ENCODE measurements at places on chromosomes 7 and 10.

GRCh38 chr7:112160130-112160770 is 45.9 kb downstream of the DOCK4 start:
- DNase-seq, result no peak

DNA sequence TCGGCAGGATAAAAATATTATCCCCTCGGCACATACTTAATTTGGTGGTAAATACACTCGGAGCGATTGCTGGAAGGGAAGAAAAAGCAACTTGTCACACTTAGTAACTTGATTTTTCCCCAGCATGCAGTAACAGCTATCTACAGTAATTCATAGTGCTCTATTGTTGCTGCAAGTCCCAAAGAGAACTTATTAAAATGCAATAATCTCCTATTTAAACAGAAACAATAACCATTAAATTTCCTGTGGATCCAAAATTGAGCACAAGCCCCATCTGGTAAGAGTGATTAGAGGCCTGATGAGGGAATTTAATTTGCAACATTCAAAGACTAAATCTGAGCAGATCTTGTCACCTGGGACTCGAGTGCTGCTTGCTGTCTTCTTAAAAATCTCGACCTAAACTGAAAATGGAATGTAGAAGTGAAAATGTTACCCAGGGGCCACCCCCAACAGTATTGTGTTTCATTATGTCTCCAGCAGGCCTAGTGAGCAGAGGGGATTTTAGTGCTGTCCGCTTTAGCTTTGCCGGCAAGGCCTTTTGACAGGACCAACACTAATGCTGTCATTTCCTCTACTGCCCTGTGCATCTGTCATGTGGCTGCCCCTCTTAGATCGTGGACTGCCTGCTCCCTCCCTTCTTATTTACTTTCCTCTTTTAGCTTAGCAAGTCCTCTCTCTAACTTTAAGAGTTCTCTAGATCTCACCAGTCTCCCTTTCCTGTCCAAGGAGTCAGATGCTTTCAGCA is 639.7 kb downstream of the AUTS2 start:
- DNase-seq, result no peak

GRCh38 chr10:129424978-129425377 is 42.1 kb upstream of the MGMT start:
- no peak for DNase-seq

GRCh38 chr7:27994639-27995038 is 186.0 kb downstream of the JAZF1 start:
- no peak for DNase-seq

DNA sequence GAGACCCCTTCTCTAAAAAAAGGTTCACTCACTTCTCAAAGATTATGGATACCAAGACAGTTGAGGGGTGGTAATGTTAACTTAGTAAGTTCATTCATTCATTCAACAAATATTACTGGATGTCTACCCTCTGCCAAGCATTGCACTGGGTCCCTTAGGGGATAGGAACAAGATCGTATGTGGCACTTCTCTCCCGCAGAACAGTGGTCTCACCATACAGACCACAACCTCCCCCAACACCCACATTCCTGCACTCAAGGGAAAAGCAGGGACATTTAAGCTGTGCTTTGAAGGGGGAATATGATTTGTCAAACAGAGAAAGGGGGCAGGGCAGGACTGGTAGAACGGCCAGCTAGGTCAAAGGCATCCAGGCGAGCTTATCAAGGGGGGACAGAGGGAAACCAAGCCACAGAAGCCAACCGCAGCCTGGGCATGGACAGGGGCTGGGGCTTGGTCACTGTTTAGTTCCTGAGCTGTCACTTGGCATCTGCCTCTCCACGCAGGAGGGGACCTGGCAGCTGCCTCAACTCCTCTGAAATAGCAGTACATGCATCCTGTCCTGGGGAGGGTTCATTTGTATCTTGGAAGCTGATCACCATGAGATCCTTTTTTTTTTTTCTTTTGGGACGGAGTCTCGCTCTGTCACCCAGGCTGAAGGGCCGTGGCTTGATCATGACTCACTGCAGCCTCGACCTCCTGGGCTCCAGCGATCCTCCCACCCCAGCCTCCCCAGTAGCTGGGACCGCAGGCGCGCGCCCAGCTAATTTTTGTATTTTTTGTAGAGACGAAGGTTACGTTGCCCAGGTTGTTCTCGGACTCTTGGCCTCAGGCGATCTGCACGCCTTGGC is 949 bp upstream of the CLIP2 start:
- no peak for DNase-seq

DNA sequence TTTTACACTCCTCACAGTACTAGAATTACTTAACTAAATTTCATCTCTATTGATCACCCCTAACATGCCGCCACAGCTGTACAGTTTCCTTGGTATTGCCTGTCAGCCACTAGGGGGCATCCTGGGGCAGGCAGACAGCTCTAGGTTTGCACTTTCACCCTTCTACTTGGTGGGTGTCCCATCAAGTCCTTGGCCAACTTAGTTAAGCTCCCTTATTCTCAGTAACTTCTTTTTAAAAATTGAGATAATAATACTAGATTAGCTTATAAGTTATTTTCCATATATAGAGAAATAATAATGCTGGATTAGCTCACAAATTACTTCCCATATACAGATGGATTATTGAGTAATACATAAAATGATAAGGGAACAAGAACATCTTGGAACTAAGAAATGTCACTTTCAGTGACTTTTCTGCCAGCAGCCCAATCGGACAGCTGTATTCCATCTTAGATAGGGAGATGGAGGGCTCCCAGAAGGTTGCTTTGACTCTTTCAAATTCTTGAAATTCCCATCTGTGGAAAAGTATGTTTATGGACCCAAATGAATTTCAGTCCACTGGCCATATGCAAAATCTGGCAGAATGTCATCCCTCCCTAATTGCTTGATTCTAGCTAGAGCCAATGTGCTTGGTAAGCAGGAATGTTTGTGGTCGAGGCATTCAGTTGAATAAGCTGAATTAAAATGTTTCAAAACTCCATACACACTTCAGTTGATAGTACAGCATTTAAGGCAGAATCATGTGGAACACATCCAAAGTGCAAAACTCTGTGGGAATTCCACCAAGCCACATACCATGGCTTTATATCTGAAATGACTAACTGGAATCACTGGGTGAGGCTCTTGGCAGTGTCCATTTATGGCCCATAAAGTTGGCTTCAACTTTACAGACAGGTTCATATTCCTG is 309.7 kb downstream of the CSTF2T start:
- peak; percentile 15 for DNase-seq

- DNase-seq, result no peak
These were observed 287.2 kb downstream of the HGF start for GRCh38 chr7:81482600-81483186.

DNA sequence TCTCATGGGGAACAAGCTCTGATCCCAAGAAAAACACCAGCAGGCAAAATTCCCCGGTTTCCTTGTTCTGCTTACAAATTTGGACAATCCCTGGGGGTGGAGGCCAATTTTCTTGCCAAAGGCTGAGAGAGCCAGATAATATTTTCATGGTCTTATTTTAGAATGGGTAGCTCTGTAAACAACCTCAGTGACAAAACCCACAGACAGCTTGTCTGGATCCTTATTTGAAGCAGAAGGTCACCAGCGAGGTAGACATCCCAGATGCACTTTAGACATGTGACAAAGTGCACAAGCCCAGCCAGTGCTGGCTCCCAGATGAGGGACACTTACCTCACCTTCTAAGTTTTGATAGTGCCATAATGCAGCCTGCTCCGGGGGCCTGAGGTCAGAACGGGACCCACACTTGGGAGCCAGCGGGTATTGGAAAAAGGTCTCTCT is 102.6 kb upstream of the DDC start:
- DNase-seq, result no peak

DNA sequence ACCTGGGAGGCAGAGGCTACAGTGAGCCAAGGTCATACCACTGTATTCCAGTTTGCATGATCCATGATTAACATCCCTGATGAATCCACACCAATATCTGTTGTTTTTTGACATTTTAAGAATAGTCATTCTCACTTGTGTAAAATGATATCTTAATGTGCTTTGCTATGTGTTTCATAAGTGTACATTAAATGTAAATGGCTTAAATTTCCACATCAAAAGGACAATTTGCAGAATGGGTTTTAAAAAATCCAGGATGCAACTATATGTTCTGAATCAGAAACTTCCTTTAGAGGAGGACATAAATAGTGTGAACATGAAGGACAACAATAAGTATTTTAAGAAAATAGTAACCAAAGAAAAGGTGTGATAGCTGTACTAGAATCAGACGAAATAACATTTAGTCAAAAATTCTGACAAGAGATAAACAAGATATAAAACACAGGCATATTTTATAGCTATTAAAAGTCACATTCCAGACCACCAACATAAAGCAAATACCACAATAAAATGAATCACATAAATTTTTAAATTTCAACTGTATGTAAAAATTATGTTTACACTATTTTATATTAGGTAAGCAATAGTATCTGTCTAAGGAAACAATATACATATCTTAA is 42.4 kb downstream of the AKR1C3 start:
- no peak for DNase-seq

DNA sequence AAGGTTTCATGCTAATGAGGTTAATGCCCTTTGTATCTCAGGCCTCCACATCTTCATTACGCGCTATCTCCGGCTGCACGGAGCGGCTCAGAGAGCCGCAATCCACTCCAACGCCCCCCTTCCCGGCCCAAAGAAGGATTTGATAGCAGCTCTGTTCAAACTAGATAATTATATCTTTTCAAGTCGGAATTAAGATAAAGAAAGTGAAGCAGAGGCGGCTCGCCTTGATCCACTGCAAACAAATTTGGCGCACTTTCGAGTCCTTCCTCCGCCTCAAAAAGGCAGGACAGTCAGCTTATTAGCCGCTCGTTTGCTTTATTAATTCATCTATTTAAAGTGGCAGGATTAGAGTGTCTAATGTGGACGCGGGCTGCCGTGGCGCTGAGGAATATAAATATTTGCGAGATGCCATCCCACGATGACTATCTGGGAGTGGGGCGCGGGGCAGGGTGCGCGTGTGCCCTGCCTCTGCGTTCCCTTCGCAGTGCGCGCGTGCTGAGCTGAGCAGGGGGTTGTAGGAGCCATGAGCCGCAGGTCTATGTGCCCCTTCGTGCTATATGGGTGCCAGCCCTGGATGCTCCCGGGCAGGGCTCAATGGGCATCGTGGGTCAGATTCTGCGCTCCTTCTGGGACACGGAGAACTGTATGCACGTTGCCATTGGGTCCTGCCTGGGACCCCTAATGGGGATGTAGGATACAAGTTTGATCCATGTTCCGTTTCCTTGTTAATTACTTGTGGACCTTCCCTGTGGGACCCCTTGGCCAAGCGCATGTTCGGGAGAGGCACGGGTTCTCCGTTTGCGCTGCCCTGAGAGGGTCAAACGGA is 9.0 kb downstream of the EMX2 start:
- DNase-seq, result no peak

- DNase-seq, result peak; percentile 77
These were observed at the start of gene BCAP29 for GRCh38 chr7:107579885-107580715. TSS of gene BCAP29 (plus strand) at chr7:107580246. CDS start at chr7:107580773, 527 bp downstream.

DNA sequence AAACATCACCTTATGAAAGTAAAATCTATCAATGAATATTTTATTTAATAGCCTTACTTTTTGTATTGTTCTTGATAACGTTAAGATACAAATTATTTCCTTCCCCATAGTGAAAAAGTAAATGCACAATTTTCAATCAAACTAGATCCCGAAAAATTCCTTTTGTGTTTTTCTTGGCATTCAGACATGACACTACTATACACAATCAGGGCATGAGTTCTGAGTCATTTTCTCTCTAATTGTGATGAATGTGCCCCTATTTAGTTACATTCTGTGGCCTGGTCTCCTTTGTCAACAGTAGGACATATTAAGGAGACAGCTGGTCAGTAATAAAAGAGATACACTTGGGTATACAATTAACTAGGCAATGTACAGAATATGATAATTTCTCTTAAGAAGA is 19.8 kb downstream of the COL1A2 start:
- DNase-seq, result no peak

DNA sequence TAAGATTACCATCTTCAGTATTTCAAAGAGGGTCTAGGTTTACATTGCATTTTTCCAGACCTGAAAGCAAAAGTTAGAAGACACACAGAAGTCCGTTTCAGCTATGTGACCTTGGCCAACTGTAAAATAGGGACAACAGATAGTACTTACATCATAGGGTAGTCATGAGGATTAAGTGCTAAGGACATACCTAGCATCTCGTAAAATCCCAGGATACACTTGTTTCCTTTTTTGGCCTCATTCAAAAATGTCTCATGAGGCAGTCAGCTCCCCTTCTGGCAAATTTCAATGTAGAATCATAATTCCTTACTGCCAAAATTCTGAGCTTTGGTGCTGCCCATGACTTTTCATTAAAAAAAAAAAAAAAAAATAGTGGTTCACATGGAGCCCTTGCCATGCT is 6.4 kb upstream of the DUSP5 start:
- no peak for DNase-seq

- DNase-seq, result no peak
These were observed 36.4 kb downstream of the CNPY1 start for GRCh38 chr7:155509725-155510551.

DNA sequence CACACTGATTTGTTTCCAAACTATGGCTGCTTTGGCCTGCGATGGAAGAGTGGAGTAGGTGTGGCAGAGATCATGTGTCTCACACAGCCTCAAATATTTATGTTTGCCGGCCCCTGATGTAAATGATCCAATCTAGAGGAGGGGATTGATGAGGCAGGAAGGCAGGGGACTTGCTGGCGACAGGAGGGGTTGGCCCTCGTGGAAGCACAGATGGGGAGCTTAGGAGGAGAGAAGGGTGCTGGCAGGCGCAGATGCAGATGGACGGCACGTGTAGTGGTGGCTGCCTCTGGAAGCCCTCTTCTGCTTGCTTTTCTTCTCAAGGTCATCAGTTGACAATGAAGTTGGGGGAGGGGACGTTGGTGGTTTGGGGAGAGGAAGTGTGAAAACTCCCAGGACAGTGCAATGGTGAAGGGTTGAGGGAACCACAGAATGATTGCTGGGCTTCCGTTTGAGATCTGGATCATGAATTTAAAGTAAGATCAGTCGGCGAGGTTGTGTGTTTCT is 15.4 kb downstream of the COL13A1 start:
- DNase-seq, result no peak

DNA sequence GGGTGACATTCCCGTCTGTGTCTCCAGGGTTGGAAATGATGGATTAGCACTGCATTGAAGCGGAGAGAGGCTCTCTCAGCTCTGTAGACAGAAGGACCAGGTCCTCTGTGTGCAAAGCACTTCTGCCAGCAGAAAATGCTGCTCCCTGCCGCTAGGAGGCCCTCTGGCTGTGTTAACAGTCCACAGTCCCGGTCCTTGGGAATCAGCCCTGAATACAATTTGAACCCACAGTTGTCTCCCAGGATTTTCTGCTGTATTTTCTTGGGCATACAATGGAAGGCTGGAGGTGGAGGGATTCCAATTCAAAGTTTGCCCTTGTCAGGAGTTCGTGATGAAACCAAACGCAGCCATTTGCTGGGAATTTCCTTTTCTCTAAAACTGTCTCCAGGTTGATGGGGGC is 205.2 kb downstream of the GLRX3 start:
- no peak for DNase-seq

GRCh38 chr7:71236230-71237105 is 104.5 kb downstream of the GALNT17 start:
- no peak for DNase-seq

GRCh38 chr7:38318803-38319416 is 45.5 kb upstream of the TARP start:
- DNase-seq, result no peak

All from NK-92 treated with Interleukin-12 subunit alpha and Interleukin-12 subunit beta, amount 100 ng/mL, for 24 hours (cell line).